Immature natural killer cell (primary cell): ENCODE measurements at places on chromosomes 11 and 22. TPM values are rescaled to one million over a fixed set of nuclear protein-coding genes. Genes with fewer than 3 reads are reported as not detected.

GRCh38 chr11:124745270-124745834 lies 5.6 kb downstream of the NRGN start:
- H3K27ac ChIP-seq = no peak overlapping the region
- DNase-seq = no peak
- peak overlapping the region; percentile 54 for H3K4me3 ChIP-seq
- peaks cover 15% of the 10 kb centered on the region for H3K27me3 ChIP-seq

DNA sequence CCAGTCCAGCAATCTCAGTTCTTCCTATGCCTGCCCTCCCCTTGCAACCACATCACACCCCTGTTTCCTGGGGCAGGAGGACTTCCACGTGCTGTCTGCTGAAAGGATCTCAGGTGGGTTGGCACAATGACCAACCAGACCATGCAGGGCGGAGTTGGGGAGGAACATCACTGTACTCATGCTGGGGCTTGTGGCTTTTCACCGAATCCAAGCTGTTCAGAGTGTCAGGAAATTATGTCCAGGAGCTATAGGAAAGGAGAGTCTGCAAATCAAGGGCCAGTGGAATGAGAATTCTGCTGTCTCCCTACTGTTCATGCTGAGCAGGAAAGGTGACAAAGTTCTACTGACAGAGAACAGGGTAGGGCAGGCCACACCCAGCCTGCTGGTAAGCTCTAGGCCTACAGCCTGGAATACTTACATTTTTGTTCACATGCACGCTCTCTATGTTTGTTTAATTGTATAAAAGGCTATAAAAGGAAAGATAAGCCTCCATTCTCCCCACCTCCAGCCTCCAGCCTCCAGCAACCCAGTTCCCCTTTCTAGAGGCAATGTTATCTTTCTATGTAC lies 1.7 kb upstream of the PLAAT2 start:
- no peaks in the 10 kb centered on the region for H3K36me3 ChIP-seq
- H3K27me3 ChIP-seq = peaks cover 9% of the 10 kb centered on the region
- peak overlapping the region; percentile 81 for H3K27ac ChIP-seq
- H3K4me3 ChIP-seq = peak overlapping the region; percentile 6

DNA sequence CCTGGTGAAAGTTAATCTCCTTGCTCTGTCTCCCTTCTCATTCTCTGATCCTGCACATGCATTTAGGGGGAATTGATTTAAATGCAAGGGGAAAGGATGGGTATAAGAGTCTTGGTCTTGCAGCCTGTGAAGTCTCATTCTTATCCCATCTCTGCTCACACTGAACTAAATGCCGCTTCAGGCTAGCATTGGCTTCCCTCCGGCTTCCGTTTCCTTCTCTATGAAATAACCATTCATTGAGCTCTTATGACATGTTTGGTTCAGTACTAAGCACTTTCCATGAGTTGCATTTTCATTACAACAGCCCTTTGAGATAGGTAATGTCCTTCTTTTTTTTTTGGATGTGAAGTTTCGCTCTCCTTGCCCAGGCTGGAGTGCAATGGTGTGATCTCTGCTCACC lies 5.6 kb downstream of the ZBTB16 start:
- peak overlapping the region; percentile 100 for H3K27ac ChIP-seq
- peaks cover 37% of the 10 kb centered on the region for H3K27me3 ChIP-seq
- peak overlapping the region; percentile 98 for H3K4me3 ChIP-seq
- H3K36me3 ChIP-seq = peaks cover 39% of the 10 kb centered on the region
- DNase-seq = peak; percentile 41

DNA sequence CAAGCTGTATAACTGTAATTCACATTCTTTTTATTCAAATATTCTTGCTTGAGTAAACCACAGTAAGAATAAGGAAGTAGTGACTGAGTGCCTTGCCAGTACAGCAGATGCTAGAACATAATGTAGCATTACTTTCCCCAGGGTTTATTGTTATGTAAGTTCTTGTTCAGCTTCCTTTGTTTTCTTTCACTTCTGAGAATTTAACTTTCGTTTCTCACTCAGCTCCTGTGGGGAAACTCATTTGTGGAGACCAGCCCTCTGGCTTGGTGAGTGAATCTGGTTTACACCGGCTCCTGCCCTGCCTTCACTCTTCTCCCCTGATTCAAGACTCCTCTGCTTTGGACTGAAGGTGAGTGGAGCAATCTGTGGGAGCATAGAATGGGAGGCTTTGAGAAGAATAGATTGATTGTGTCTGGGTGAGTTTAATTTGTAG lies at the start of gene TRIM22:
Gene TRIM22, plus strand, starts transcription at position 240 of the 433 bp plus-strand sequence. CDS start 6,443 bp downstream, outside the sequence.
- peaks cover 14% of the 10 kb centered on the region for H3K36me3 ChIP-seq
- H3K4me3 ChIP-seq = peak within 1 kb of the TSS; percentile 99
- peak; percentile 70 for DNase-seq
- peak within 1 kb of the TSS; percentile 94 for H3K27ac ChIP-seq
- peaks cover 60% of the 10 kb centered on the region for H3K4me1 ChIP-seq
- H3K27me3 ChIP-seq = peaks cover 11% of the 10 kb centered on the region

The OR2AT4 gene
- not detected for polyA plus RNA-seq
